ENCODE measurements at places on chromosomes 2 and 18.

GRCh38 chr2:6831229-6831628 lies 34.5 kb downstream of the CMPK2 start:
- DNase-seq: no peak

DNA sequence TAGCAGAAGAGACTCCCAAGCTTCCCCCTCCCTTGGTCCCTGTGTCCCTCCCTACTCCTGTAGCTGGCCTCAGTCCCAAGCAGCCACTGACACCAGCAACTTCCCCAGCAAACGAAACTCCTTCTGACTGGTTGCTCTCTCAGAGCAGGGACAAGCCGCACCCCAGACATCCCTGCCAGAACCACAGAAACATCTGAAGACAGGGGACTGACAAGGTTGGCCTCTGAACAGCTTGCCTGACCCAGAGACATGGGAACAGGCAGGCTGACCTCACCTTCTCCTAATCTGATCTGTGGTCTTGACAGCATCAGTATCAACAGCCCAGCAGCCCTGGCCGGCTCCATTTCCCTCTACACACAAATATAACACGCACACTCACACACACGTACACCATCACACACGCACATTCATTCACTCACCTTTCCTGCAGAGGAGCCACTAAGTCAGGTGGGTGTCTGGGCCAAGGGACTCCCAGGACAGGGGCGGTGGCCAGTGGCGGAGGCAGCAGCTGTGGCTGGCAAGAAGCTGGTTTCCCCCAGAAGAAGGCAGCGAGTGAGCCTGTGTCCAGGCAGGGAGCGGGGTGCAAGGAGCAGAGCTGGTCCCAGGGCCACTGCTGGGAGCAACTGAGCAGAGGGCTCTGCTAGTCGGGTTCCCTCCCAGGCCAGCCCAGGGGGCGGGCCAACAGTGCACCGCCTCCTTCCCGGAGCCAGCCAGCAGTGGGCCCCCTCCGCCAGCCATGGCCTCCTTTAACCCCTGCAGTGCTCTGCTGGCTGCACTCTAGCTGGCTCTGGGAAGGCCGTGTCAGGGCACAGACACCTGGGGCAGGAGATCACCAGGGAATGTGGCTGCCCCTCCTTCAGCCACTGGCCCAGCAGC lies 59.1 kb downstream of the TNS1 start:
- peak; percentile 70 for DNase-seq

- DNase-seq: no peak
These were observed 32.9 kb upstream of the SCG2 start for GRCh38 chr2:223635080-223635479.

GRCh38 chr2:26184555-26185303 lies 11.8 kb downstream of the GAREM2 start:
- DNase-seq: peak; percentile 44

DNA sequence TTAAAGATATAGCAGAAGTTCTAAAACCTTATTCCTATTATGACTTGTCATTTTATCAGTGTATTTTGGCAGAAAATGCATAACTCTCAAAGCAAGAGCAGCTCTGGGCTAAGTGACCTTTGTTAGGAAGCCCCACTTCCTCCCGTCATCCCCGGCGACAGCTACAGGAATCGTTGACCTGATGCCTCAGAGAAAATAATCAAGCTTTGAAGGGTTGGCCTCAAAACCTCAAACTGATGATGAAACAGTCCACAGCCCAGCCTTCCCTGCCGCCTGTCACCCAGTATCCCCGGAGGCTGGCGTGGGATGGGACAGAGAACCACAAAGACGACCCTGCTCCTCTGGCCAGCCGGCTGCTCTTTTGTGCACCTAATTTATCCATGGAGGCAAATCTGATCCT lies 65.3 kb downstream of the KCNF1 start:
- DNase-seq: no peak

DNA sequence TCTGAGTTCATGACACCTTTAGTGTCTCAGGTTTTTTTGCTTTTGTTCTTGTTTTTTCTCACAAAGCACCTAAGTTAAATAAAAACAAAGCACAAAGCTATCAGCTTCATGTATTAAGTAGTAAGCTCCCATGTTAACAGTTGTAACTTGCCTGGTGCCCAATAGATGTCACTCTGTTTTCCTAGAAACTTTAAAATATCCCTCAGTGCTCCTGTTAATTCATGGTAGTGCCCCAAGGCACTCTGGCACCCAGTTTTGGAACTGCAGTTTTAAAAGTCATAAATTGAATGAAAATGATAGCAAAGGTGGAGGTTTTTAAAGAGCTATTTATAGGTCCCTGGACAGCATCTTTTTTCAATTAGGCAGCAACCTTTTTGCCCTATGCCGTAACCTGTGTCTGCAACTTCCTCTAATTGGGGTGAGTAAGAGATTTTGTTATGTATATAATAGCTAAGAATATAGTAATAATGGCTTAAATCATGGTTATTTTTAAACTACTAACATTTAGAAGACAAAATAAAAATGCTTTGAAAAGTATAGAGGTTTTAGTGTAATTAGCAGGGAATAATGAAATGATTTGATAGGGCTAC lies 555.0 kb upstream of the TMEFF2 start:
- peak; percentile 64 for DNase-seq

Data from HT-29 (cell line).